ENCODE measurements at places on chromosomes 7 and 10.

GRCh38 chr10:88388324-88388723, 194.8 kb downstream of the RNLS start:
- DNase-seq = no peak

DNA sequence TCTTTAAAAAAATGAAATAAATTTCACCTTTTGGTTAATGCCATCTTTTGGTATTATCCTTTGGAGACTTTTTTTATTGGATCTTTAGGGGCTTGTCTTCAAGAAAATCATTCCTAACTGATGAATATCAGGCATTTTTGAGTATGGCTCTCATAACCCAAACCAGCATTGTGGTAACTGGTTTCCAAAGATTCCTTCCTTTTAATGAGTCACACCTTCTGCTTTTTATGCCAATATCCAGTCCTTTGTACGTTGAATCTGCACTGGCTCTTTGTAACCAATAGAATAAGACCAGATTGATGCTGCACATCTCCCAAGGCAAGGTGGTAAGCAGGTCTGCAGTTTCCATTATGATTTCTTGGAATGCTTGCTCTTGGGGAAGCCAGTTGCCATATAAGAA, 89.1 kb downstream of the GPR158 start:
- DNase-seq = no peak

DNA sequence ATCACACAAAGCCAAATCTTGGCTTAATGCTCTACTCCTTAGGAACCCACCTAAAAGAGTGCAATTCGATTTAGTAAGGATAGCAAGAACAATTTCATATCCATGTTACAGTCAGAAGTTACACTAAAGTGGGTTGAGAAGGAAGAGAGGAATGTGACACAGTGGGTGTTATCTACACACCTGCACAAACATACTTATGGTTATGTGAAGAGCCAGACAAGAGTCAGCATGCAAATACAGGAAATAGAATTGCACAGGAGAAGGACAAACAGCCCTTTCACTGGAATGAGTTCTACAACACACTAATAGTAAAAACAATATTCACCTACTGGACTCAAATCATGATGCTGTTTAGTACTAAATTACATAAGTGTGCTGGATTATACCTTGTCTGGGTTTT, 262.8 kb downstream of the DGKB start:
- DNase-seq = no peak

DNA sequence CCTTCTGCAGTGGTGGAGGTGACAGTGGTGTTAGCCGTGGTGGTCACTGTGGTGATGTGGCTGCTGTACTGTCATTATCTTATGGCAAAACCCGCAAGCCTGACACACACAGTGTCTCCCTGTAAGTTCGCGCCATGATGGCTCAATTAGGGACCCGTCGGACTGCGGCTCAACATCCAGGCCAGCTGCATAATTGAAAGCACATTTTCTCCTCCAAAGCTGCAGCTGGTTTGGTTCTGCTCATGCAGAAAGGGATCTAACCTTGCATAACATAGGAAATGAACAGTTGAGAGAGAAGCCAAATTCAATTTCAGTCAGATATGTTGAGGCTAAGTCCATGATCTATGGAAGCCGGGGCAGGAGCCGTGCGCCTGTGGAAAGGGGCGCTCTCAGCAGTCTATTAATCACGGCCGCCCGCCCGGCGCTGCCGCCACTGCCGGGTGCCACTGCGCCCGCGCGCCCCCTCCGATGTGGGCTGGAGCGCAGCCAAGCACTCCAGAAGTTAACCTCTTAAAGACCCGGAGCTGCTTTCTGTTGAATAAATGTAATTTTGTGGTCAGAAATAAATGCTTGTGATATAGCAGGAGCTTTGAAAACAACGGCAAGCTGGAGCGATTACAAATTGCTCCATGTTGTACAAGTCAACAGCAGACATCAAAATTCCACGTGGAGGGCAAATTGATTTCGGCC, 227.7 kb downstream of the CUX1 start:
- no peak for DNase-seq

DNA sequence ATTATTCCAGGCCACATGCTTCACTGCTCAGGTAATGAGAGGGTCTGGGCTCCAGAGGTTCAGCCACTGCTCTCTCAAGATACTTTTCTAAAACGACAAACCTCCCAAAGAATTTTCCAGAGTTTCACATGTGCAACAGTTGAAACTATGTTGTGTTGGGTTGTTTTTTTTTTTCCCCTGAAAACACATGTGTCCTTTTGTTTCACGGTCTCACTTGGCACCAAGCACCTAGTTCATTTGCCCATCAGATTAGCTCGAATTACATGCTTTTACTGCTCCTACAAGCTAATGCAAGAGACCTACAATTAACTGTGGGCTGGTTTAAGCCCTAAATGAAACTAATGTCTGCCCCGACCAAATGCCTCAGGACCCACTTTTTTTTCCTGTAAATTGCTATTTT, 313.3 kb downstream of the FGFR2 start:
- DNase-seq = no peak

GRCh38 chr7:120860156-120860555, 2.2 kb upstream of the TSPAN12 start:
- DNase-seq = no peak

- no peak for DNase-seq
These were observed 11.9 kb downstream of the PIK3AP1 start for GRCh38 chr10:96708456-96708855.

GRCh38 chr10:1666147-1666546, 71.2 kb downstream of the ADARB2 start:
- no peak for DNase-seq

- no peak for DNase-seq
These were observed 54.8 kb downstream of the SEC23IP start for GRCh38 chr10:119947300-119947699.

- no peak for DNase-seq
These were observed 14.3 kb downstream of the MUC12 start for GRCh38 chr7:100983451-100984187.

DNA sequence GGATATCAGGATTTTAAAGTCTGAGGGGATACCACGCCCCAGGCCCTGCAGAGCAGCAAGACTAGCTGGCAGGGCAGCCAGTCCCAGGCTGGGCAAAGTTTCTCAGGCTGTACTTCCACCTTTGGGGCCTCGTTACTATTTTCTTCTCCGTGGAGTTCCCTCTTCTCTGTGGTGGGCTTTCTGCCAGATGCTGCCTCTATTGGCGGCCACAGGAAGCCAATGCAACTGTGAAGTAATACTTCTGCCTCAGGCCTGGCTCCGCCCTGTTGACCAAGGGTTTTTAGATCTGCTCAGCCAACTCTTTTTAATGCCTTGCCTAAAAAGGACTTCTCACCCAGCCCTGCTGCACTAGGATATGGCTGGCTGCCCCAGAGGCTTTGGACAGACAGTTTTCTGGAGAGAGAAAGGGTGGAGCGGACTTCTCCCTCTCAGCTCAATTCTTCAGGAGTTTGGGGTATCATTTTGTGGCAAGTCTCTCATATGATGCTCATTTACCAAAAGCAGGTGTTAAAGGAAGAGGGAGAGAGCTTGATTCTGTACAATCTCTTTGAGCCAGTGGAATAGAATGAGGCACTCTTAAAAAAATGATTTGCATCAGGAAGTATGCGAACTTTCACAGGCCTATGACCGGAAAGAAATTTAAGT, 67.4 kb downstream of the HHEX start:
- DNase-seq = no peak

DNA sequence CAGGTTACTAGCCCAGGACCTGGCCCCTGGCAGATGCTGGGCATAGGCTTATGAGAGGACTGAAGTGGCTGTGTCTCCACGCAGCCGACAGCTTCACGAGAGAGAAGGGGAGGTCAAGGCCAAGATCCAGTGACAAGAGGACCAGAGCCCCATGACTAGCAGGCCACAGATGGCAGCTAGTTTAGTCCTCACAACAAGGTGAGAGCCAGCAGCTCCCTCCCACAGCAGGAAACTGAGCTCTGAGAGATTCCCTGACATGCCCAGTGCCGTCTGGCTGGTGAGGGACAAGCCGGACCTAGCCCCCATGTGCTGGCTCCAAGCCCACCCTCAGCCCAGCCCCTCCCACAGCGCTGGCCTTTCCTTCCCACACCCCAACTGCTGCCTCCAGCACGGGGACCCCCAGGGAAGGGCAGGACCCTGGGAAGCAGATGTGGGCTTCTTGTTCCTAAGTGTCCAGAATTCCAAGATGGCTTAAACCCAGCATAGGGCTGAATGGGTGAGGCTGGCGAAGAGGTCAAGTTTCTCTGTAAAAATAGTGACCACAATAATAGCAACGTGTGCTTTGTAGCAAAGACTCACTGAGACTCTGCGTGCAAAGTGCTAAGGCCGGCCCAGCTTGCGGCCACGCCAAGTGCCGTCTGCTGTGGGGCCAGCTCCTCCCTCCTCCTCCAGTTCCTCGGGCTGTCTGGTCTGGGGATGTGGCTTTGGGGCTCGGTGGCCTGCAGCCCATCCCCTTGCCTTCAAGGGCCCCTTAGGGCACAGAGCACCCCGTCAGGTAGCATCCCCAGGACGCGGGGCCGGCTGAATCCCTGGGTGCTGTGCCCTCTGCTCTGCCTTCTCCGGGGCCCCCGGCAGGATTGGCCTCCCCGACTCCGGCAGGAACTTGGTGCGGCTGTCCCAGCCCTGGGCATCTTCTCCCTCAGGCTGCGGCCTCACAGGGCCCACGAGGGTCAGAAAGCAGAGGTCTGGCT, 7.8 kb upstream of the FAM20C start:
- no peak for DNase-seq

DNA sequence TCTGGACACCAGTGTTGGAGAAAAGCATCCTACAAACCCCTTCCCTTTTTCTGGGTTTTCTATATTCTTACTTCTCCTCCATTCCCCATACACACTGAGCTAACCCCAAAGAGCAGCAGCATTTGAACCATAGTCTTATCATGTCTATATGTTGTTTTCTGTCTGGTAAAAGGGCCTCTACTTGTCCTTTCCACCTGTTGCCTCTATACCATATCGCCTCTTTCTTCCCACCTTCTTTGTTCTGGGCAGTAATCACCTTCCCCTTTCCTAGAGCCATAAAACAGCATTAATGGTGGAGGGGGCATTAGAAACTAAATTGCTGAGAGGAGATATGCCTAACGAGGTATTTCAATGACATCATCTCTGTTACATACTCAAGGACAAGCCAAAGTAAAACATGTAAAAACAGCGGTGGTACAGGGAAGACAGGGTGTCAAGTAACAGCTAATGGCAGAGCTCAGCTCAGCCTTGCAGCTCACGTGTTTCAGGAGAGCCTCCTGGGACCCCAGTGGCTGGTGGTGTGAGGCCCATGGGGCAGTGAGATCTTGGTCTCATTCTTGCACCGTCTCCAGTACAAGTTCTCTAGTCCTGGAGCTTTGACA, 20.6 kb downstream of the NPY start:
- no peak for DNase-seq

DNA sequence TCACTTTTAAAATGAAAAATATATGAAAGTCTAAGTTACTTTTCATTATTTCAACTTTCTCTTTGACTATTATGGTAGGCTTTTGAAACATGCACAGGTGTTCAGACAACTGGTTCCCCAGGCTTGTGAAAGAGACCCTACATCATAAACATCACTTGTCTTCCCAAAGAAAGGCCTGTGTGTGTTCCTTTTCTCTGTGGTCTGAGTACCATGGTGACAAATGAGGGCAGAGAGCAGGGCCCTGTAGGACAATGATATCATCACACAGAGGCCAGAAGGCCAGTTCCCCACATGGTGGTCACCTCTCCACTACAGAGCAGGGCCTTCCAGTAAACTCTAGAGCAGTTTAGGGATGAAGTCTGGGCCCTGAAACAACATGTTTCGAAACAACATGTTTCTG, 288.8 kb downstream of the USP6NL start:
- no peak for DNase-seq

GRCh38 chr10:49741108-49741995, 20.8 kb downstream of the OGDHL start:
- no peak for DNase-seq
